ENCODE measurements at places on chromosomes 1 and 21.

GRCh38 chr21:39681257-39681656 lies 63.7 kb upstream of the IGSF5 start:
- no peak for DNase-seq

DNA sequence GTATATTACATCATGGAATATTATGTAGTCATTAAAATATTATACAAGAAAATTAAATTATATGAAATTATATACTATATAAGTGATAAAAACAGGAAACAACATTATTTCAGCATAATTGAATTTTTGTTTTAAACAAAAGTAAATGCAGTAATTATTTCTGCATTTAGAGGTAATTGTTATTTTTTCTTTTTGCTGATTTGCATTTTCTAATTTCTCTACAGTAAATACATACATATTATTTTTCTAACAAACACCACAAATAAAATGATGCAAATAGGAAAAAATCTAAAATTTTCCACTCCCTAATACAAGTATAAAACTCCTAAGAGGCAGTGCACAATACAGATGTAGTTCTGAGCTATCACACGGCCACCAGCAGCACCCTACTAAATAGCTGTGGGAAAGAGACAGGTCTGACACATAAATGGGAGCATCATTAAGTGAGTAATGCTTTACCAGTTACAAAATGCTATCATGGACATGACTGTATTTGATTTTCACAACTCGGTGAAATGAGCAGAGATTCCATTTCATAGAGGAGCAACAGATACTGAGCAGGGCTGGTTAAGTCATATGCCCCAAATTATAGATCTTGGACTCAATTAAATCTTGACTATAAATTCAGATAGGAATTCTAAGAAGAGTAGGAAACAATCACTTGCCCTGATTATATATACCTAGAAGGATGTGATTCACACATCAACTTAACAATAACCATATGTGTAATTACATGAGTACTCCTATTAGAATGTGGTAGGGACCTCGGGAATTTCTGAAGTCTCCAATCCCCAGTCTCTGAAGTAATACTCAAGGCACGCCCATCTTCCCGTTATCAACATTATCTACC lies 49.0 kb downstream of the NRIP1 start:
- DNase-seq = no peak

DNA sequence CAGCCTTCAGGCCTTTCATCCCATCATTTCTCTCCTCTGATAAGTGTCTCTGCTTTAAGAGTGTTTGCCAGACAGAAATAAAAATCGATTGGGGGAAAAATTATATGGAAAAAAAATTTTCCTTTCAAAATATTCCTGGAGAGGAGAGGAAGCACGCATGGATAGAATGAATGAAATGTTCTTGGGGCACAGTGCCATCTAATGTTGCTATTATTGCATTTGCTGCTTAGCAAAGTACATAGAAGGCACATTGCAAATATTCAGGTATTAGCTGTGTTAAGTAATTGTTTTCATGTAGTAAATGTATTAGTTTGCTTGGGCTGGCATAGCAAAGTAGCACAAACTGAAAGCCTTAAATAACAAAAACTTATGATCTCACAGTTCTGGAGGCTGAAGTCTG lies 18.1 kb downstream of the B3GALT5 start:
- no peak for DNase-seq

DNA sequence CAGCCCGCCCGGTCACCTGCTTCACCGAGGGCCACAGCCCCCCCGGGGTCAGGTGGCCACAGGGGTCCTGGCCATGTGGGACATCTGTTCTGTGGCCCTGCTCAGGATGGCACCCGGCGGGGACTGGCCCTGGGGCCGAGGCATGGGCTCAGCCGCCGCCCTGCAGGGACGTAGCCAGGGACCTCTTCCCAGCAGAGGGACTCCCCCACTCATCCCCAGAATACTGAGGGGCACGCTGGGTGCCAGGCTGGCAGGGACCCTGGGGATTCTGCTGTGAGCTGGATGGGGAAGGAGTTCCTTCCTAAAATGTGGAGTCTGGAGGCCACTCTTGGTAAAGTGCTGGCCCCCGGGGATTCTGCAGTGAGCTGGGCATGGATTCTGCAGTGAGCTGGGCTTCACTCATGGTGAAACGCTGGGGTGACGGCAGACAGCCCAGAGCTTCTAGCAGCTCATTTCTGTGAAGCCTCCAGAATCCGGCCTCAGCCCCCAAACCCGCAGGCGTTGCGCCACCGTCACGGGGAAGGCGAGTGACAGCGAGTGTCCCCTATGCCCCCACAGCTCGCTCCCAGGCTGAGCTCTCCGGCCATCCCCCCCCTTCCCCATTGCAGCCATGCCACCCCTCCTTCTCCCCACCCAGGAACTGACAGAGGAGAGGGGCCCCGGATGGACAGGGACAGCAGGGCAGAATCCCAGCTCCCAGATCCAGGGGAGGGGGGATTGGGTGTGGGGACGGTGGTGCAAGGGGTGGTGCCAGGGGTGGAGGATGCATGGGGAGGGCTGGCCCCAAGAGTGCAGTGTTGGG lies 1.4 kb downstream of the ITGB2 start:
- DNase-seq = peak; percentile 36

DNA sequence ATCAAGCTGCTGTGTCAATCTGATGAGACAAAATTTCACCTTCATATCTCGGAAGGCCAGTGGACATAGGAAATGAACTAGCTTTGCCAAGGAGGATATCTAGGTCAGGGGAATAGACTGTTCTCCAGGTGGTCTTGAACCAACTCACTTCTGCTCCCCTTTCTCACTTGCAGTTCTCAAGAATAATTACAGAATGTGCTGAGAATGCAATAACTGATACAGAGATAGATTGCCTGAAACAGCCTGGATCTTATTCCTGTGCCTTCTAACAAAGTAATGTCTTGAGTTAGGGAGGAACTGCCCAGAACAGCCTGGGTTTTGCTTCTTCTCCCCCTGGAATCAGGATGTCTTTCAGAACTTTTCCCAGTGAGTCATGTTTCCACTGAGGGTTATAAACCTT lies 636.7 kb downstream of the KCNT2 start:
- no peak for DNase-seq

DNA sequence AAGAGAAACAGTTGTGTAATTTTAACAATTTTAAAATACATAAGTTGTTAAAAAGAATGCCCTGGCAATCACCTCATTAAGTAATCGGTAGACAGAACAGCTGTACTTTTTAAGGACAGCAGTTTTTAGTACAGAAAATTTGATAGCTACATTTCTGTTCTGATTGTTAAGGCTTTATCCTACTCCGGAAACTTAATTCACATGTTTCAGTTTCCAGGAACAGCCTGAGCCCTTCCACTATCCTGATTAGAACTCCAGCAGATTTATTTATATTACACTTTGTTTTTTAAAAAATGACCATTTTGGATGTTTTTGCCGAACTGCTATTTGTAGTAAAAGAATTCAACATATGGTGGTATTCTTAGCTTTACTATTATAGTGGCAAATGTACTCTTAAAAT lies 8.7 kb downstream of the PRRC2C start:
- DNase-seq = no peak

DNA sequence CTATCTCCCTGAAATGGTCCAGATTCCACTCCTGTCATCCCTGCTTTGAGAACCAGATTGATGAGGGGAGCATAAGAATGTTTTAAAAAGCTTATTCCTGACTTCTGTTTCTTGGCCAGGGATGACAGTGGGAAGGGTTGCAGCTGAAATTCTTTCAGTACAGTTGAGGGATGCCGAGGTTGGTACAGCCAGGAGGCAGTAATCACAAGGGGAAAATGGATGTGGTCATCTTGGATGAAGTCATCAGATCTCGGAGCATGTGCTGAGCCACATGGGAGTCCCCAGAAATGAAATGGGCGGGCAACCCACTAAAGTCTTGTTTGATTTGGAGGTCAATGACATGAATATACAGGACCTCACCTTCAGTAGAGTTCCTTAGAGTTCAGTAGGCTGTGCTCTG lies 18.7 kb upstream of the PLA2G2E start:
- DNase-seq = no peak

- no peak for DNase-seq
Observed at GRCh38 chr1:160664573-160665051, 17.8 kb upstream of the SLAMF1 start.

DNA sequence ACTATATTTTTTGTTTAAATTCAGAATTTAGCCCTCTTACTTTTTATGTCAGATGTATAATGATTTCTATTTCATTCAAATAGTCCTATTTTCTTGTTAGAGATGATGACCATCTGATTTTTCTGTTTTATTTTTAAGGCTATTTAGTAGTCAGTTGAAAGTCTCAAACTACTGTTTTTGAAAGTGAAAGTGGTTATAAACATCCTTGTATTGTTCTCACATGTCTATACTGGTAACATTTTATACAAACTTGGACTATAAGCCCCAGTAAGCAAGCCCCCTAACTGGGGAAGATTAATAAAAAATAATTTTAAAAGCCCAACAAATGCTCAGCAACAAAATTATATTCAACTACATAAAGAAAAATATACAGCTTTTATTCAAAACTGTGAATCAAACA lies 271.3 kb upstream of the RGS18 start:
- DNase-seq = no peak

GRCh38 chr1:30689901-30690645 lies 33.3 kb downstream of the MATN1 start:
- DNase-seq = no peak

DNA sequence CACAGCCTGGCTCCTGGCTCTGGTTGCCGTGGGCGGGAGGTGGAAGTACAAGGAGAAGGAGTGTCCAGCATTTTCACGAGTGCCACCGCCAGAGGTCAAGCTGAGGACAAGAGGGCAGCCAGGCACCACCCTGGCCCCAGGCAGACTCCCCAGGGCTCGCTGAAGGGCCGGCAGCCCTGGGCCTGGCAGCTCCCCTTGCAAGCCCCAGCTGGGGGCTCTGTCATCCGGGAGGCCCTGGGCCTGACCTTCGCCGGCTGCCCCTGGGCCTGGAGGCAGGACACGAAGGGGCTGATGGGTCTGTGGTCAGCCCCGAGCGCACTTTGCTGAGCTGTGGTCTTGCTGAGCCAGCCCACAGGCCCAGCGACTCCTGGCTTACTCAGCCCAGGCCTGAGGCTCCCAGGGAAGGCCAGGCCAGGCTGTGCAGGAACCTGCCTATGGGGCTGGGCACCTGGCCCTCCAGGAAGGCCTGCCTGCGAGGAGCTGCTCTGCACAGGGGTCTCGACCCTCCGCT lies 74.8 kb downstream of the MORN1 start:
- DNase-seq = no peak

- DNase-seq = no peak
Observed at GRCh38 chr1:13543451-13544220, 29.8 kb upstream of the LRRC38 start.

All from activated CD4-positive, CD25-positive, alpha-beta regulatory T cell treated with anti-CD3 and anti-CD28 coated beads, Interleukin-2, amount 50 U/mL, for 72 hours (primary cell).